Kidney (tissue), 22 donors: ENCODE measurements at places on chromosomes 16 and 17.

DNA sequence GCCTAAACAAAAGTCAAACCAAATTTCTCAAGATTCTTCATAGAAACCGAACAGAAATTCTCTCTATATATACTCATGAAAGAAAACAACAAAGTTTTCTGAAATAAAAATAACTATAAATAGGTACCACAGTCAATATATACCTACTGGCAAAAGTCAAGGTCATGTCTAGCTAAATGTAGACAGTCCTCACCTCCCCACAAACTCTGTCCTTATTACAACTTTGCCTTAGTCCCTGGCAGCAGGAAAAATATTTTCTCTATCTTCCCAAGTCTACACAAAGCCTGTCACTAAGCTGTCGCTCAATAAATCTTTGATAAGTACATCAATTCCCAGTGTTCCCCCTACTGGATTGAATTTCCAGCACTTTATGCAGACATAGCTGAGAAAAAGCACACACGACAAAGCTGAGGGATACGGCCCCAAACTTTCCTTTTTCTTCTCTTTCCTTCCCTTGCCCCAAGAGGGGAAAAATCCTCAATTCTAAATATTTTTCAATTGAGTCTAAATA lies 2.7 kb downstream of the CFAP20 start:
- peak; percentile 22 for DNase-seq

- no peak for DNase-seq
Measured at GRCh38 chr17:47806026-47806912, 15.3 kb downstream of the OSBPL7 start.

DNA sequence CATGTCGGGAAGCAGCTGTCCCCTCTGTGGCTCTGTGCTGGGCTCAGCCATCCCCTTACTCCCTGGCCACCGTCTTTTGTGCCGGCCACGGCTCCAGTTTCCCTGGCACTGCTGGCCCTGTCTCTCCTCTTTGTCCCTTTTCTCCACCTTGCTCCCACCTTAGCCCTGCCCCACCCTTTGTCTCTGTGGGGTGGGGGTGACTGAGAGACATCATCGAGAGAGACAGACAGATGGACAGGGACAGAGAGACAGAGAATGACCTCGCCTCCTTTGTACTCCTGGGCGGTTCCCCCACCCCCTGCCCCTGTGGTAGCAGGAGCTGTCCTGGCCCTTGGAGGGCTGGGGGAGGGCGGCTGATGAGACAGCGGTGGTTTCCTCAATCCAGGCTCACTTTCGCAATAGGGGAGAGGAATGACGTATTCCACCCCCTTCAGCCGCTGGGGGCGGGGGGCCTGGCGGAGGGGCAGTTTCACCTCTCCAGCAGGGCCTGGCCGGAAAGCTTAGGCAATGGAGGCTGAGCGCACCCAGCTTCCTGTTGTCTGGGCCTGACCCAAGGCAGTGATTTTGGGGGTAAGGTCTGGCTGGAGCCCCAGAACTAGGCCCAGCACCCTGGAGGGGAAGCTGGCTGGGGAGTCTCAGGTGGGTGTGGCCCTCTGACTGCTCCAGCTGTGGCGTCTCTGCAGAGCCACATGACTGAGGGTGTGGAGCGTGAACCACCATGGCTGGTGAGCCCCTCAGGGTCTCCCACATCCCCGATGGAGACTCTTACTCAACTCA lies 7.3 kb downstream of the FMNL1 start:
- DNase-seq: peak; percentile 91

DNA sequence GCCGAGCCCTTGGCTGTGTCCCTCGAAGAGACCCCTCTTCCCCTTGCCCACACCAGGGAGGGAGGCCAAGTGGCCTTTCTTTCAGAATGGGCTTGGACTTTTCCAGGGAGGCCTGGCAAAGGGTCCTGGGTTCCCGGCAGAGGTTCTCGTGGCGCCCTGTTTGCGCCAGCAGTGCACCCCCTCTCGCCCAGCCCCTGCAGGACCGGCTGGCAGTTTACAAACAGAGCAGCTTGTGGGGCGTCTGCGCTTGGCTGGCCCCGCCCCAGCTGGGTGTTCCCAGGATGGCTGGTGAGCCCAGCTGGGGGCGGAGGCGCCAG lies 137.8 kb upstream of the CIBAR2 start:
- DNase-seq: no peak

DNA sequence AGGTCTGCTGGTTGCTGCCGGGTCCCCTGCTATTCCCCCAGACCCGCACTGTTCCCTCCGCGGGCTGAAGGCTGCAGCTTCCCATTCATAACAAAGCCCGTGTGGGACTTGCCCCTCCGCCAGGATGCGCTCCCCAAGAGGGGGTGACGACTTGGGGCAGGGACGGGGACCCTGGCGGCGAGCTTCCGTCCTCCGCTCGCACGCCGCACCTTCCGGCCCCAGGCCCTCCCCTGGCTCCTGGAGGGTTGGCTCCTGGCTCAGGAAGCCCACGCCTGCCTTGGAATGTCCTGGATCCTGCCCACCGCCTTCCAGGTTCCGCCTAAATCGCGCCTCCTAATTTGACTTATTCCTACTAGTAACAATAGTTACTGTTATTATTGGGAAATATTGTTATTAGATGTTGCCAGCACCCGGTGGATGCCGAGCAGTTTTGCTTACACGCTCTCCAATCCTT lies 1.1 kb upstream of the TFAP4 start:
- DNase-seq: peak; percentile 82

DNA sequence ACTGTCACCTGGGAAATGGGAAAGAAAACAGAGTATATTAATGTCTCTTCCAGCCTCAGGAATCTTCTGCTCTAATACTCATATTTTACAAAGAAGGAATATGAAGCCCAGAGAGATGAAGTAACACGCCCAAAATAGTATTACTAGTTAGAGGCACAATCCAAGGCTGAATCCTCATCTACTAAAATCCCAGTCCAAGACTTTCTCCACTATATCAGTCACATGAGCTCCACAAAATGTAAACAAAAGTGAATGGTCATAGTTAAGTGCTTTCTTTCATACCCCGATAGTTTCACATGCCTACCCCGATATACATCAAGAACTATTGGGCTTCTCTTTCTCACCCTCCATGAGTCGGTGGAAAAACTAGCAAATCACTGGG lies 965 bp downstream of the INTS2 start:
- DNase-seq: no peak

- DNase-seq: peak; percentile 70
Measured at GRCh38 chr17:68456339-68457167, 743 bp downstream of the WIPI1 start.

DNA sequence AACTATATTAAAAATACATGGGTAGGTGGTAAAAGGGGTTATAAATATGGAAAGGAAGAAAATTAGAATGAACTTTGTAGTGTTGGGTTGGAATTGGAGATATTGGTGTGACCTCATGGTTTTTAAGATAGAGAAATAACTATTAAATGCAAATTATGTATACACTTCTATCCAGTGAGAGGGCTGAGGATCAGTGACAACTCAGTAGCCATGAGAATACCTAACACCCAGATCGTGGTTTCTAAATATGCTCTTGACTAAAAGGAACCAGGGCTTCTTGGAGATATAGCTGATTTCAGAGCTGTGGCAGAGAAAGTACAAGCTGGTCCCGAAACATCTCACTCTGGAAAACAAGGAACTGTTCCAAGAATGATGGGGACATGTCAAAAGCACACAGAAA lies 44.4 kb downstream of the SLC6A4 start:
- no peak for DNase-seq

DNA sequence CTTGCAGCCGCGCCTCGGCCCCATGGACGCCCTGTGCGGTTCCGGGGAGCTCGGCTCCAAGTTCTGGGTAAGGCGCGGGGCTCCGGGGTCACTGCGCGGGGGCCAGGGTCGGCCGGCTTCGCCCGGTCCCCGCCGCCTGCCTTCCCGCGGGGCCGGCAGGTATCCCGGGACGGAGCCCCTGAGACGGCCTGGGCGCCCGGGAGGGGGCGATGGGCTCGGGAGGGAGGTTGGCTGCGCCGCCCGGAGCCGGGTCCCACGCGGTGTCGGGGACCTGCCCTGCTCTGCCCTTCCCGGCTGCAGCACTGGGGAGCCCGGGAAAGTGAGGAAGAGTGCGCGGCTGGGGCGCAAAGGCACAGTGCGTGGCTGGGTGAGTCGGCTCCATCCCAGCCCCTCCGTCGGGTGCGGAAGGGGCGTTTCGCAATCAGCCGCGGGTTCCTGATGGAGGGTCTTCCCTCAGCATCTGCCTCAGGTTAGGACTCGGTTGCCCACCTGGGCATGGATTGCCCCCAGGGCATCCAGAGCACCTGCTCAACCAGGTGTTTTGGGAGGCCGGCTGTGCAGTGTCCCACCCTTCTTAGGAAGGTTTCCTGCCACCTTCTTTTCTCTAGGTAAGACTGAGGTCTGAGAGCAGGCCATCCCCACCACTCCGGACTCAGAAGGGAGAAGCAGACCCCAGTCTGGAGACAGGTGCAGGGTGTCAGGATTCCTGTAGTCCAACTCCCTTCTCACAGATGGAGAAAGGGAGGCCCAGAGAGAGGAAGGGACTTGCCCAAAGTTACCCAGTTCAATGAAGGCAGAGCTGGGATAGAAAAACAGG lies 442 bp downstream of the ABCC3 start:
- DNase-seq: no peak

DNA sequence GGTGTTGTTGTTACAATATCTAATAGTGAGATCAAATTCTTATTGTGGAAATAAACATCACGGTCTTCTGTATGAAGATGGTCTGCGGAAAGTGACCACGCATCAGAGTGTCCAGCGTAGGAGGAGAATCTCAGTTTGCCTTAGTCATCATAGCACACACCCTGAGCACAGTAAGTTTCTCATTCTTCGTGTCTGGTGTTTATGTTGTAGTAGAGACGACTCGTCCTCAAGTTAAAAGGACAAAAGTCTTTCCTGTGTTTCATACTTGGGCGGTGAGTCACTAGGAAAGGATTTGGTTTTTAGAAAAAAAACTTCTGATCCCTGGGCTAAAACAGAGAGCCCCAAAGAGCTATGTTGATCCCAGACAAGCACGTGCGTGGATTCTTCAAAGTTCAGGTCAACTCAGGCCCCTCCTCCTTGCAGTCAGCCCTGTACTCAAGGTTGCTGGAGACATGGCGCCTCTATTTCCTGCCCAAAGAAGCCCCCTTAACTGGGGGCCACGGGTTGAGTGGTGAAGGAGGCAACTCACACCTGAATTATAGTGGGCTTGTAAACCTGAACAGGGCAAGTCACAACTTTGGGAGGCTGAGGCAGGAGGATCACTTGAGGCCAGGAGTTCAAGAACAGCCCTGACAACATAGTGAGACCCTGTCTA lies 170.4 kb downstream of the ZFHX3 start:
- DNase-seq: no peak

- no peak for DNase-seq
Measured at GRCh38 chr17:27299384-27300049, 5.6 kb downstream of the WSB1 start.

- DNase-seq: no peak
Measured at GRCh38 chr17:62140836-62141235, 75.8 kb upstream of the MED13 start.

GRCh38 chr17:41334385-41335305 lies 16.0 kb downstream of the KRT33A start:
- DNase-seq: no peak

- peak; percentile 91 for DNase-seq
Measured at GRCh38 chr16:78503602-78504001, 404.1 kb downstream of the WWOX start.

- peak; percentile 90 for DNase-seq
Measured at GRCh38 chr16:57519796-57520360, 16.5 kb downstream of the CCDC102A start.

DNA sequence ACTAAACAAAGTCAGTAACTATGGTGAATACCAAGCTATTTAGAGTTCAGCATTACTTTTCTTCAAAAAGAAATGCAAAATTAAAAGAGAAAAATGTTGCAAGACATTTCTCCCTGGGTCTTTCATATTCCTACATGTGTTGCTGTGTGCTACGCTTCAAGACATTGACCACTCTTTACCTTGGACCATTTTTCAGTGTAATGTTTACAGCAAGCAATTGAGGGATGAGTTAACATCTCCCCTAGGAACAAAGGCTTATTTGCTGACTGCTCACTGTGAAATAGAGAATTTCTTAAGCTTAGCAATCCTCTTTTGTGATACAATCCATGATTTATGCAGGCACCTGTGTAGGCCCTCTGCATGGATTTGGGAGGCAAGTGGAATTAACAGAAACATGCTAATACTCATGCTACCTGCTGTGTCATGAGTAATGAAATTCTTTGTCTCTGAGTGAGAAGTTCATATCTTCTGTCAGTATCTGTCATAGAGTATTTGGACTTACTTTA lies 1202.9 kb upstream of the CDH8 start:
- no peak for DNase-seq

GRCh38 chr17:1493291-1493980 lies 950 bp upstream of the MYO1C start:
- DNase-seq: no peak
